Progenitor cell of endocrine pancreas (in vitro differentiated cells): ENCODE measurements at places on chromosomes 7 and 10.

GRCh38 chr7:132941905-132942304 is 140.0 kb downstream of the CHCHD3 start:
- no peak for DNase-seq

DNA sequence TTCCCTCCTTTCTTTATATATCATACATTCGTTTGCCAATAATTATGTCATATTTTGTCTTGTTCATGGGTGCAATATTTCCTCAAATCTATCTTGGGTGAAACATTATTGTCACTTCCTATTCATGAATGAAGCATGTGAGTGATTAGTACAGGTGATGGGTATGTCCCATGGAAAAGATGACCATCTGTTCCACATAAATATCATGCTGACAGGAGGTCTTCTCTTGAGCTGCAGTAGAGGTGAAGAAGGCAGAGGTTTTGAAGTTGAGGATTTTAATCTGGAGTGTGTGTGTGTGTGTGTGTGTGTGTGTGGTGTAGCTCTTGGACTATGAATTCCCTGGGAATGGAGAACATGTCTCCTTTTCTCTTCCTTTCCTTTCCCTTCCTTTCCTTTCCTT is 350.5 kb upstream of the CHRM2 start:
- no peak for DNase-seq

DNA sequence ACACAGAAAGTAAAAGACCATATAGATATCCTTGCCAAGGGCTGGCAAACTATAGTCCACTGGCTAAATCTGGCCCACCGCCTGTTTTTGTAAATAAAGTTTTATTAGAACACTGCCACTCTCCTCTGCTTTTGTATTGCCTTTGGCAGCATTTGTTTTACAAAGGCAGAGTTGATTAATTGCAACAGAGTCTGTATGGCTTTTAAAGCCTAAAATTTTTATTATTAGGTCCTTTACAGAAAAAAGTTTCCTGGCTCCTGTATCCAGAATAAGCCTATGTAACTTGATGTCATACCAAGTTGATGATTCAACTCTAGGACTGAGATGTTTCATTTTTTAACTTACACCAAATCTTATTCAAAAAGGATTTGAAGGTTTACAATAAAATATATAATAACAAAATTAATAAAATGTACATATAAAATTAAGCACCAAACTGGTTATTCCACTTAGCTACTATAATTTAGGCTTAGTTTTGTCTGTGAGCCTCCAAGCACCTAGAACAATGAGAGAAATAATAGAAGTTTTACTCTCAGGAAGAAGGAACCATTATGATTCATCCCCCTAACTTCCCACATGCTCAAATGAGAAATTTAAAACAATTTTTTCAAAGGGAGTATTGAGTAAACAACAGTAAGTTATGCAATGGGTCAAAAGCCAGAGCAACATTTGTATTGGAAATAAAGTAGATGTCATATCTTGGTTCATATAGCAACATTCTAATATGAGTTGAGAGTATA is 31.9 kb downstream of the CPED1 start:
- DNase-seq = no peak

GRCh38 chr7:102836191-102836919 is 76.4 kb upstream of the LRRC17 start:
- DNase-seq = no peak

GRCh38 chr7:133641436-133641835 is 388.6 kb downstream of the EXOC4 start:
- DNase-seq = no peak

- no peak for DNase-seq
These were observed 161.0 kb downstream of the SEM1 start for GRCh38 chr7:96548664-96549063.

DNA sequence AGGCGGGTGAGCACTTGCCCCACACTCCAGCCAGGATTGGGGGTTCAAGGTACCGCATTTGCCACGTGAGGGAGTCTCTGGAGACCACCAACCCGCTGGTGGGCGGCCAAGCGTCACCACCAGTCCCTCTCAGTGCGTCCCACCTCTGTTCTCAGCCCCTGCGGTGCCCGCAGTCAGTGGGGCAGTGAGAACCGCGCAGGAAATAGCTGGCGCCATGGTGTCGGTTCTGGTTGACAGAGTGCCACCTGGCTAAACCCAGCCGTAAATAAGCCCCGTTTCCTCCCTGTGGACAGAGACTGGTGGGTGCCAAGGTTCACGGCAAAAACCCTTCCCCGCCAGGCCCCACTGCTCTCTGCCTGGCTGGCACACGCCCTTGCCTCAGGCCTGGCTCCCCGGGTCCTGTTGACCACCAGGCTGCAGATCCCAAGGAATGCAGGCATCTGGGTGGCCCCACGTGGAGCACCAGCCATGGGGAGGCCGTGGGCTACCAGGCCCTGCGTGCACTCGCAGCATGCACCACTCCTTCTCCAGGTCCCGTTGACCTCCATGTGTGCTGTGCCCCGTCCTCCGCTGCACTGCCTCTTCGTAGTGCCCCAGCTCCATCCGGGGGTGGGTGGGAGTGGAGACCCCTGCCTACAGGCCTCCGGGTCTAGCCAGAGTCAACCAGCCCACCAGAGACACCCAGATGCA is 140.0 kb downstream of the LHPP start:
- no peak for DNase-seq

DNA sequence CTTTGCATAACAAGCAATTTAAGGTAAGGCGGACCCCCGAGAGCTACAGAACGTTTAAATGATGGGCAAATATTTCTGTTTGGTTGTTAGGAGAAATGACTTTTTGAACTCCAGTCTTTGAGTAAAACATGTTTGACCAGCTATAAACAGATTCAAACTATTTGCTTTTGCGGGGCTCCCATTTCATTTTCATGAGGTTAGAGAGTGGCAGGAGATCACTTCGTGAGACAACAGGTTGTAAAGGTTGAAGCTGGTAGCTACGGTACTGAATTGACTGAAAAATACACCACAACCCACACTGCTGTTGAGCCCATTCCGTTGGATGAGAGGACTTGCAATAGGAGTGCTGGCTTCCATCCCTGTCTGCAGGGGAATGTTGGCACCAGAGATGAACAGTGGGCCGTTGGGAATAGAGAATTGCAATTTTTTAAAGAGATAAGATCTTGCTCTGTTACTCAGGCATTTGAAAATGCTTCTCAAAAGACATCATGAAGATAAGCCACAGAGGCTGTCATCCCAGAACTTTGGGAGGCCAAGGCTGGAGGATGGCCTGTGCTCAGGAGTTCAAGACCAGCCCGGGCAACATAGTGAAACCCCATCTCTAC is 65.7 kb upstream of the CARD11 start:
- no peak for DNase-seq

- no peak for DNase-seq
These were observed 761.0 kb upstream of the COBL start for GRCh38 chr7:52077571-52077970.

DNA sequence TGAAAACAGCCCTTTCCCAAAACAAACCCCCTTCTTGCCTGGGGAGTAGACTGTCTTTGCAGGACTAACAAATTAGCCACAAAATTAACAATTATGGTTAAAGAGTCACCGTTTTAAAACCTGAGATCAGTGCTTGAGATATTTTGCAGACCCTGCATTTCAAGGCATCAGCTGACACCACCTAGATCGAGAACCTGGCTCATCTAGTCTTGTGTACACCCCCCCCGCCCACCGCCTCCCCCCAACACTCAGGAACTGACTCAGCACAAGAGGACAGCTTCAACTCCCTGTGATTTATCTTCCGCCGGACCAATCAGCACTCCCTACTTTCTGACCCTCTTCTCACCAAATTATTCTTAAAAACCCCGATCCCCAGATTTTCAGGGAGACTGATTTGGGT is 737.1 kb downstream of the PHTF2 start:
- no peak for DNase-seq

GRCh38 chr10:71222601-71223346 is 10.4 kb downstream of the UNC5B start:
- no peak for DNase-seq

GRCh38 chr7:151925446-151926335 is 30.6 kb upstream of the GALNTL5 start:
- no peak for DNase-seq

- DNase-seq = no peak
These were observed 7.4 kb upstream of the CYCS start for GRCh38 chr7:25132430-25132829.

GRCh38 chr7:106382129-106382528 is 97.3 kb upstream of the NAMPT start:
- no peak for DNase-seq

GRCh38 chr7:124764847-124765400 is 668 bp downstream of the GPR37 start:
- DNase-seq = peak; percentile 16

GRCh38 chr10:50260791-50261281 is 9.5 kb upstream of the ASAH2 start:
- no peak for DNase-seq

GRCh38 chr10:69652857-69653199 is 22.8 kb downstream of the FAM241B start:
- DNase-seq = no peak

DNA sequence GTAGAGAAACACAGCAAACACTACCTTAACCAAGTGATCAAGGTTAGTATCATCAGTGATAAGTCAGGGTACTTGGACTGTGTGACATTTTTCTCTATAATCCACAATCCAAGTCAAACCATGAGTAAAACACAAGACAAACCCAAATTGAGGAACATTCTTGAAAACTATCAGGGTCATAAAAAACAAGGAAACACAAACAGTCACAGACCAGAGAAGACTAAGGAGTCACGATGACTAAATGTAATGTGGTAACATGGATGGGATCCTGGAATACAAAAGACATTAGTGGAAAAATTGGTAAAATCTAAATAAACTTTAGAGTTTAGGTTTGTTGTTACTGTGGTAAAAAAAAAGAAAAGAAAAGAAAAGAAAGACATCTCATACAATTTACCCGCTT is 103.8 kb downstream of the ARMH3 start:
- no peak for DNase-seq

- no peak for DNase-seq
These were observed 223.6 kb downstream of the IPMK start for GRCh38 chr10:58044072-58044471.

DNA sequence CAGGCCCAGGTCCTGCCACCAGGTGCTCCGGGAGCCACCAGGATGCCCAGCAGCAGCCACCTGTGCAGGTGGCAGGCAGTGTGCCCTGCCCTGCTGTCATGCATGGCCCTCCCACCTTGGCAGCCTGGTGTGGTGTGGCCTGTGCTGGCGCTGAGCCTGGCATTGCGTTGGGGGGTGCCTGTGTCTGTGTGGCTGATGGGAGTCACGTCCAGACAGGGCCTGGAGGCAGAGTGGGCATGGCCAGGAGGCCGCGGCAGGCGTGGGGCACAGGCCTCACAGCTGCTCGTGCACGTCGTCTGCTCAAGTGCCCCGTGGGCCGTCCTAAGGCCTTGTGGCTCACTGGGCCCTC is 8.7 kb downstream of the TTYH3 start:
- DNase-seq = no peak

DNA sequence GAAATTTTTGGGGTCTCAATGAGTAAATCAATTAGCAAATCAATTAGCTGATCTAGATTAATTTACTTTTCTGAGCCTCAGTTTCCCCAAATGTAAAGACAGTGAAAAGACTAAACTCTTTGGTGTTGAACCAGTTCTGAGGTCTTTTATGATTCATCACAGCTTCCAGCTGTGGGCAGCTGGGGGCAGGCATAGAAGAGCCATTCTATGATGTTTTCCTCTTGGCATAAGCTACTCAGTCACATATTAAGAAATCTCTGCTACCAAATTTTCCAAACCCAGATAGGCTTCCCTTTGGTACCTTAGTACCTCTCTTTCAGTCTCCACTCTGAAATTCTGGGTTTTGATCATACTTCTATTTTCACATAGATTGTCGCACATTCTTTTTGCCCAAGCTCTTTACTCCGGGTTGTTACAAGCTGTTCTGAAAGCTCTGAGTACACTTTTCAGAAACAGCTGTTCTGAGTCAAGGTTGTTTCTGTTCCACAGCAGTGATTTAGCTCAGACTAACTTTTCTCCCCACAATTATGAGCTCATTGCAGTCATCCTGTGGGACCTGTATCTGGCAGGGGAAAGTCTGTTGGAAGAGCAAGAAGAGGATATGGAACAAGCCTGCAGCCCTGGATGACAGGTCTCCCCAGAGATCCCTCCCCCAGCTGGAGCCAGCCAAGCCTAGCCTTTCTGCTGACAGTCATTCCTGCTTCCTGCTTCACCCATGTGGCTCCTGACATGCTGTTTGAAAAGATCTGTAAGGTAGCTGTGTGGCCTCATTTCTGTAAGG is 599.6 kb upstream of the GHITM start:
- no peak for DNase-seq

DNA sequence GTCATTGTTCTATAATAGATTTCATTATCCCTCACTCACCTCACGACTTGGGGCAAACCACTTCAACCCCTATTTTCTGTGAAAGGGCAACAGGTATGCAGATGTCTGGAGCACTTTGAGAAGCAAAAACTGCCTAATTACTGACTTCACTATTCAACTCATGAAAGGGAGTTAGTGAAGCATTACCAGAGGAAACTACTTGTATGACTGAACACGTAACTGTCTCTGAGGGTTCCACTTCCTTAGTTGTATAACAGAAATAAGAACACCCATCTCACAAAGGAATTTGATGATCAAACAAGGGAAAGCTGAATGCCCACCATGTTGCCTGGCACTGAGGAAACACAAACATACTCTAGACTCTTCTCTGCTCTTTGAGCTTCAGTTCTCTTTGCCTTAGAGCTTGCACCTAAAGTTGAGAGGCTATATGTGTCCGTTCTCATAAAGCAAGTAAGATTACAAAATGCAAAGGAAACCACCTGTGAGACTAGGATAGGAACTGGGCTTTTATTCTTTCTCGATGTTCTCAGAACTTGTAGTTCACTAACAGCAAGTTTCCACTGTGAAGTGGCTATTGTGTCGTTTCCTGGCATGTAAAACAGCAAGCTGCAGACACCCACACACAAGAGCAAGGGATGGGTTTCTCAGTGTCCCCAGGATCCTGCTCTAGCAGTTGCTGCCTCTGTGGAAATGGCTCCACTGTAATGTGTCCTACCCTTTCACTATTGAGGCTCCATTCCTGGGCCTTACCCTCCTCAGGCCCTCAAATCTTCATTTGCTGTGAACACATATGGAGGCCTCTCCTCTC is 2.6 kb downstream of the TMEM243 start:
- DNase-seq = no peak

DNA sequence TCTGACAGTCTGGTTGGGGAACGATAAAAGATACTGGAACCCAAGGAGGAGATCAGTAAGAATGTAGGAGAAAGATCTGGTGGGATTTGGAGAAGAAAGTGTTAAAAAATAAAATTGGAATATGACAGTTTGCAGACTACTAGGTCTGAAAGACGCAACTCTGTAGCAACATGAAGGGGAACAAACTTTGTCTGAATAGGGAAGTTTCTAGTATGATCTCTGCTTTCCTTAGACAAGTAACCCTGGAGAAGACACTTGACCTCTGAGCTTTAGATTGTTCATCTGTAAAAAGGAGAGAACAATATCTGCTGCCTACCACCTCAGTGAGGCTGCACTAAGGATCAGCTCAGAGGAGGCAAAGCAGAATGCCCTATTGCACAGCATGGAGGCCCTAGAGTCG is 3.0 kb upstream of the PRSS1 start:
- no peak for DNase-seq

GRCh38 chr7:135168001-135168400 is 2.5 kb downstream of the CYREN start:
- DNase-seq = no peak
